ENCODE measurements at places on chromosomes 13 and 19. TPM values are rescaled to one million over a fixed set of nuclear protein-coding genes. Genes with fewer than 3 reads are reported as not detected.

- no peak overlapping the region for H3K27ac ChIP-seq
- no peaks in the 10 kb centered on the region for H3K36me3 ChIP-seq
- peaks cover 42% of the 10 kb centered on the region for H3K27me3 ChIP-seq
- H3K4me3 ChIP-seq = no peak overlapping the region
- no peak for DNase-seq
- no peaks in the 10 kb centered on the region for H3K4me1 ChIP-seq
Observed at GRCh38 chr13:28094306-28094705, 6.1 kb downstream of the FLT3 start.

- no peak overlapping the region for H3K27ac ChIP-seq
- H3K36me3 ChIP-seq = no peaks in the 10 kb centered on the region
- no peak overlapping the region for H3K4me3 ChIP-seq
Observed at GRCh38 chr13:33508060-33508459, 222.5 kb upstream of the STARD13 start.

DNA sequence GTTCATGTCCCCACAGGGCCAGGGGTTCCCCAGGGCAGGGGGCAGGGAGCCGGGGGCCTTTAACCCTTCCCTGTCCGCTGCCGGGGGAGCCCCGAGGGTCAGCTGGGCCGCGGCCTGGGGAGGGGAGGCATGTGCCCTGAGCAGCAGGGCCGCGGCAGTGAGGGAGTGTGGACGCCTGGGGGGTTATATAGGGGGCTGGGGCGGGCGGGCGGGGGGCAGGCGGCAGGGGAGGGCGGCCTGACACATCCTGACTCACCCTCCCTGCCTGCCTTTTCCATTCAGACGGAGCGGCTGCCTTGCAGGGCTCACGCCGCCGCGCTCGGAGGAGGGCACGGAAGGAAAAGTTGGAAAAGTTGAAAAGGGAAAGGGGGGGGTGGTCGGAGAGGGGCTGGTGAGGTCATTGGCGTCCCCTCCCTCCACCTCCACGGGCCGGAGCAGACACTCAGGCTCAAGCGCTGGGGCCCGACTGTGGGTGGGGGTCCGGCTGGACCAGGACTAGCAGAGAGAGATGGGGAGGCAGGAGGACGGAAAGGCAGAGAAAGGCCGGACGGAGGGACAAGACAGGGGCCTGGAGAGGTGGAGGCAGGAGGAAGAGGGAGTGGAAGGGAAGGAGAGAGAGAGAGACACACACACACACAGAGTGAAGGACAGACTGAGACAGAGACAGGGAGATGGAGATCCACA is at the start of gene IL11:
IL11 (minus strand) TSS at position 159 of the 684 bp plus-strand sequence; CDS start at position 6, 153 bp downstream.
- DNase-seq = no peak
- no peak within 1 kb of the TSS for H3K27ac ChIP-seq
- peaks cover 51% of the 10 kb centered on the region for H3K27me3 ChIP-seq
- H3K36me3 ChIP-seq = peaks cover 2% of the 10 kb centered on the region

SMIM44 gene
- not detected for total RNA-seq

GRCh38 chr19:46634045-46634655 is 1.9 kb downstream of the GNG8 start:
- H3K27me3 ChIP-seq = peaks cover 5% of the 10 kb centered on the region
- peak overlapping the region; percentile 87 for H3K4me3 ChIP-seq
- peaks cover 15% of the 10 kb centered on the region for H3K4me1 ChIP-seq
- peak overlapping the region; percentile 82 for H3K27ac ChIP-seq

TSPAN16 gene
- not detected for total RNA-seq

GRCh38 chr13:36582977-36583376 is 90.8 kb upstream of the SERTM1 start:
- H3K4me1 ChIP-seq = no peaks in the 10 kb centered on the region
- no peak overlapping the region for H3K27ac ChIP-seq
- no peak for DNase-seq

- peaks cover 3% of the 10 kb centered on the region for H3K4me1 ChIP-seq
- H3K36me3 ChIP-seq = no peaks in the 10 kb centered on the region
- DNase-seq = no peak
- no peak overlapping the region for H3K27ac ChIP-seq
- H3K27me3 ChIP-seq = peaks cover 15% of the 10 kb centered on the region
Observed at GRCh38 chr13:50334944-50335343, 319.7 kb downstream of the KCNRG start.

- no peak for DNase-seq
- H3K27me3 ChIP-seq = no peaks in the 10 kb centered on the region
- H3K36me3 ChIP-seq = peaks cover 27% of the 10 kb centered on the region
- no peak overlapping the region for H3K27ac ChIP-seq
- H3K4me3 ChIP-seq = no peak overlapping the region
- no peaks in the 10 kb centered on the region for H3K4me1 ChIP-seq
Observed at GRCh38 chr19:42409477-42409876, 17.7 kb downstream of the LIPE start.

HPN gene
- not detected for total RNA-seq

DNA sequence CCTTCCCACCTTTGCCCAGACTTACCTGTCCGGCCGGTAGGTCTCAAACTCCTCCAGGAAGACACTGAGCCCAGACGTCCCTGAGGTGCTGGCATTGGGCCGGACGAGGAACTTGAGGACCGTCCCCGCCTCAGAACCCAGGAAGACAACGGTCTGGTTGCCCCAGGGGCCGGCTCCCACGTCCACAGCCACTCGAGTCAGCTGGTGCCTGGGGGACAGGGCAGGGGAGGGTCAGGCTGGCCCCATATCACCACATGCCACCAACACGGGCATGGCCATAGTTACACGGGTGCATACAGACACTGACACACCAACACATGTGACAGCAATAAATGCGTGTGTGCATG is 8.4 kb upstream of the LRG1 start:
- H3K27me3 ChIP-seq = no peaks in the 10 kb centered on the region
- H3K36me3 ChIP-seq = no peaks in the 10 kb centered on the region
- H3K27ac ChIP-seq = no peak overlapping the region
- H3K4me1 ChIP-seq = no peaks in the 10 kb centered on the region

DNA sequence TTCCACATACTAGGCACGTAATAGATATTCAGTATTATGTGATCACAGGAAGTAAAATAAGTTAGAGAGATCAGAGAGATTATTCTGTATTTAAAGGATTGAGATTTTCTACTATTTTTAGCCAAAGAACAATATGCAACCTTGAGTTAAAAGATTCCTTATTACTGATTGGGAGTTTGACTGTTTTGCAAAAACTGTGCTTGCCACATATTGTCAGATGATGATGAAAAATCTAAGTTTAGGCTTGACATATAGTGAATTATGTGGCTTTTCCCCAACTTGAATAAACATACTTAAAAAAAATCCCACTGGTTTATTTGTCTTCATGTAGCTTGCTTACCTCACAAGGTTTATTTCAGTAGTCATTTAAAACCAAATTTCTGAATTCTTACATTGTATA is 194.4 kb downstream of the KCNRG start:
- no peak overlapping the region for H3K27ac ChIP-seq
- DNase-seq = no peak
- peaks cover 9% of the 10 kb centered on the region for H3K4me1 ChIP-seq
- peaks cover 23% of the 10 kb centered on the region for H3K27me3 ChIP-seq
- peaks cover 1% of the 10 kb centered on the region for H3K36me3 ChIP-seq
- H3K4me3 ChIP-seq = no peak overlapping the region

DNA sequence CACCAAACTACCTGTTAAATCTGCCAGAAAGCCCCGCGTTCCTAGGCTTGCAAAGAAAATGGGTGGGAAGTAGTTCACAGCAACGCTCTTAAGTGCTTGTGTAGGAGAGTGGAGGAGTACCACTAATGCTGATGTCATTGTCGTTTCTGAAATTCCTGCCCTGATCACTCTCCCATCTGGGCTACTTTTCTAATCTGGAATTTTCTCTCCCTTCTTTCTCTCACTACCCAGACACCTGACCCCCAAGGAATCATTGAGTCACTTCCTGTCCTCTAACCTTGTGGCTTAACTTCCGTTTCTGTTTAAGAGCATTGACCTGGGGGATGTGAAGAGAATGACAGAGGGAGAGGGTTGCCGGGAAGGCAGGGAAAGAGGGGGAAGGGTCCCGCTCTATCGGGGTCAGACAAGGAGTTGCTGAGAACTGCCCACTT is 98.7 kb downstream of the STARD13 start:
- peak overlapping the region; percentile 37 for H3K4me3 ChIP-seq
- H3K36me3 ChIP-seq = peaks cover 12% of the 10 kb centered on the region
- DNase-seq = peak; percentile 70
- H3K4me1 ChIP-seq = peaks cover 37% of the 10 kb centered on the region
- H3K27me3 ChIP-seq = no peaks in the 10 kb centered on the region

- no peak overlapping the region for H3K27ac ChIP-seq
- peaks cover 23% of the 10 kb centered on the region for H3K4me1 ChIP-seq
- peaks cover 25% of the 10 kb centered on the region for H3K27me3 ChIP-seq
- H3K4me3 ChIP-seq = no peak overlapping the region
- DNase-seq = no peak
Observed at GRCh38 chr13:48535766-48536165, 2.9 kb upstream of the RCBTB2 start.

PCSK4 gene
- 1.6 TPM for total RNA-seq

- peak overlapping the region; percentile 76 for H3K4me3 ChIP-seq
- peaks cover 2% of the 10 kb centered on the region for H3K36me3 ChIP-seq
- DNase-seq = peak; percentile 61
- H3K27ac ChIP-seq = peak overlapping the region; percentile 80
Observed at GRCh38 chr19:39677961-39678889, 22.5 kb downstream of the LGALS16 start.

All from activated CD4-positive, alpha-beta T cell treated with anti-CD3 and anti-CD28 coated beads, Interleukin-2, amount 10 ng/mL, durations not matched to agents 24 days and 14 days (primary cell).